ENCODE measurements at places on chromosomes 11 and 22. TPM values are rescaled to one million over a fixed set of nuclear protein-coding genes. Genes with fewer than 3 reads are reported as not detected.

The LIF gene
- 0.35 TPM for total RNA-seq

The FAR1 gene
- total RNA-seq: 72.3 TPM

The SMC1B gene
- total RNA-seq: 0.07 TPM

The SCGB1C1 gene
- total RNA-seq: not detected

DNA sequence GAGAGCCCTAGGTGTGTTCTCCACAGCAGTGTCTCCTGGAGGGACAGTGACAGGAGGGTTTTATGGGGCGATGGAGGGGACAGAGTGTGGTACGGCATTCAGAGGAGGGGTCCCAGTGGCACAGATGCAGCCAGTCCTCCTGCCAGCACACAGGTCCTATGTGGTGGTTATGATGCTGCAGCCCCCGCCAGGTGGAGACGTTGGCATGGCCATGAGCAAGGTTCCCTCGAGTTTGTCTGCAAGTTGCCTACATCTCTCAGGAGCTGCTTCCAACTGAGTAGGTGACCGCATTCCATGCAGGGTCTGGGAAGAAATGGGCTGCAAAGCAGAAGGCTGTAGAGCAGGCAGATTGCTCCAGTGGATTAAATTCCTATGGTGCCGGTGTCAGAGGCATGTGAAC is 646.0 kb downstream of the TBC1D22A start:
- no peak for DNase-seq
- no peak overlapping the region for H3K27ac ChIP-seq
- no peak overlapping the region for H3K4me3 ChIP-seq

DNA sequence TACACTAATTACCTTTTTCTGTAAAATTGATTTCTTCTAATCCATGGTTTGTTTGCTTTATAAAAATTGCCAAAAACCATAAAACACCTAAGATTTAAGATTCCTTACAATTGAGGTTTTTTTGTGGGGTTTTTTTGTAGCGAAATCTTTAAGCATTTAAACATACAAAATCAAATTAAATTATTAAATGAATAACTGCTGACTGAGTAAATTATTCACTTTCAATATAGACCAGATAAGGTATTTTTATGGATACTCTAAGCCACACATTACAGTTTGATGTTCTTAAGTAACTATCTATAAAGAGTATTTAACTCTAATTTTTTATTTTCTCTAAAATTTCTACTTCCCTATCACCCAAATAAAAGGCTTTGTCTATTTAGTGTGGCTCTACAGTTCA is 55.5 kb downstream of the PIK3C2A start:
- H3K4me1 ChIP-seq: peaks cover 31% of the 10 kb centered on the region
- H3K4me3 ChIP-seq: no peak overlapping the region
- no peak overlapping the region for H3K27ac ChIP-seq
- DNase-seq: no peak
- no peaks in the 10 kb centered on the region for H3K36me3 ChIP-seq
- H3K27me3 ChIP-seq: no peaks in the 10 kb centered on the region

DNA sequence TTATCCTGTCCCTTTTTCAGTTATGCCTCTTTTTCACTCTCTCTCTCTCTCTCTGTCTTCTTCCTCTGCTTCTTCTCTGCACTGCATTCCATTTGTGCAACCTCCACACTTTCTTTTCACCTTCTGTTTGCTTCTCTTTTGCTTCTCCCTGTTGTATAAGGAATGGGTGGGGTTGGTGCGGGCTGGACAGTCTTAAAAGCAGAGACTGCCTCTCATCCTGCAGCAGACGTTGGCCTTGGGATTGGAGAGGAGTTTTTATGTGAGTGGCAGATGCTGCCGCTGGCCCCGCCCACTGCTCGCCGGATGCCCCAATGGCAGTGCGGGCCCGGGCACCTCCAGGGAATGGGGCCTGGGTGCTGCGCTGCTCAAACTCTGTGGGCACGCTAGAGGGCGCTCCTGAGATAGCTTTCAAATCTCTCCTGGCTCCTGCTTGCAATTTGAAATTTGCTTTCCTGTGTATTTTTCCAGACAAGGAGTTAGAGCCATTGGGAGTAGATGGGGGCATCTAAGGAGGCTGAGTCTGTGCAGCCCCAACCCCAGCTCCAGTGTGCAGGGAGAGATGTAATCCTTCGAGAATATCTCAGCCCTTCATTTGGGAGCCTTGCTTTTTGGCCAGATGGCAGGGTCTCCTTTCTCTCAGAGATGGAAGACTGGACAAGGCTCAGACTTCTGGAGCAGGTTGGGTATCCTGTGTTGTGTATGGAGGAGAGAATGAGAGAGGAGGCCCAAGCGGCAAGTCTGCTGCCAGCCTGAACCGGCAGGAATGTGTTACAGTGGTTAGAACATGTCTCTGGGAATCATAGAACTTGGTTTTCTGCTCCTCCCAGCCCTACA is 81.2 kb downstream of the GRAMD1B start:
- H3K27ac ChIP-seq: no peak overlapping the region
- DNase-seq: peak; percentile 83
- H3K4me3 ChIP-seq: no peak overlapping the region
- no peaks in the 10 kb centered on the region for H3K27me3 ChIP-seq

- DNase-seq: no peak
- H3K27me3 ChIP-seq: no peaks in the 10 kb centered on the region
- H3K27ac ChIP-seq: no peak overlapping the region
- no peaks in the 10 kb centered on the region for H3K4me1 ChIP-seq
Measured at GRCh38 chr11:3227568-3228444, 4.4 kb downstream of the MRGPRE start.

DNA sequence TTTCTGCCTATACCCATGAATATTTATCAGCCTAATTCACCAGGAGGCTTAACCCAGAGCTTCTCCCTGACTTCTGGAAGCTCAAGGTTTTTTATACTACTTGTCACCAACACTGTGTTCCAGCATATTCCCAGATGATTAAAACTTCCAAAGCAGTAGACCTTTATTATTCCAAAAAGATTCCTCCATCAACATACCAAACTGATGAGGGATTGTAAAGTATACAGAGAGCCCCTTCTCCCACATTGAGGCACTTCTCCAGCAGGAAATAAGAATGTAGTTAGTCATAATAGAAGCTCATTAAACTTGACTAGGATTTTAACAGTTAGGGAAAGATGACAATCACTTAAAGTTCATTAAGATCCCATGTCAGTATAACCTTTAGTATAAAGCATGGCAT is 51.4 kb upstream of the CEP126 start:
- no peaks in the 10 kb centered on the region for H3K27me3 ChIP-seq
- H3K4me3 ChIP-seq: no peak overlapping the region
- no peaks in the 10 kb centered on the region for H3K36me3 ChIP-seq
- H3K27ac ChIP-seq: peak overlapping the region; percentile 84
- peaks cover 48% of the 10 kb centered on the region for H3K4me1 ChIP-seq
- peak; percentile 76 for DNase-seq

- DNase-seq: no peak
- H3K36me3 ChIP-seq: no peaks in the 10 kb centered on the region
- H3K27ac ChIP-seq: no peak overlapping the region
- H3K4me1 ChIP-seq: no peaks in the 10 kb centered on the region
Measured at GRCh38 chr11:67409781-67410368, 5.6 kb upstream of the CARNS1 start.

GRCh38 chr22:29348041-29348440 is 32.5 kb upstream of the RASL10A start:
- peaks cover 16% of the 10 kb centered on the region for H3K36me3 ChIP-seq
- no peak overlapping the region for H3K27ac ChIP-seq
- H3K4me3 ChIP-seq: no peak overlapping the region

DNA sequence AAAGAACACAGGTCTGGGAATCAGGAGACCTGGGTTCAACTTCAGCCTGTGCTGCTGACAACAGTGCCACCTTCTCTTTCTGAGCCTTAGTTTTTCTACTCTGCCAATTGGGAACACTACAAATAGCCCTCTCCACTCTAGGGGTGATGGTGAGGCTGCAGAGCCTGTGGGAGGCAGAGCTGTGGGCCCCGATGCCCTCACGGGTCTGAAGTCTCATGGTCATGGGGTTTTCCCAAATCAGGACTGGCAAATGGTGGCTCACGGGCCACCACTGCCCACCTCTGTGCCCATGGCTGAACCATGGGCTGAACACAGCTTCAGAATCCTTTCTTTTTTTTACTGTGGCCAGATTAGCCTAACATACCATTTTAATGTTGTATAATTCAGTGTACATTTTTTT is 19.8 kb downstream of the SYNGR1 start:
- no peak overlapping the region for H3K27ac ChIP-seq
- no peak overlapping the region for H3K4me3 ChIP-seq
- no peaks in the 10 kb centered on the region for H3K27me3 ChIP-seq
- no peaks in the 10 kb centered on the region for H3K36me3 ChIP-seq
- no peaks in the 10 kb centered on the region for H3K4me1 ChIP-seq
